ENCODE measurements at places on chromosomes 1 and 21.

DNA sequence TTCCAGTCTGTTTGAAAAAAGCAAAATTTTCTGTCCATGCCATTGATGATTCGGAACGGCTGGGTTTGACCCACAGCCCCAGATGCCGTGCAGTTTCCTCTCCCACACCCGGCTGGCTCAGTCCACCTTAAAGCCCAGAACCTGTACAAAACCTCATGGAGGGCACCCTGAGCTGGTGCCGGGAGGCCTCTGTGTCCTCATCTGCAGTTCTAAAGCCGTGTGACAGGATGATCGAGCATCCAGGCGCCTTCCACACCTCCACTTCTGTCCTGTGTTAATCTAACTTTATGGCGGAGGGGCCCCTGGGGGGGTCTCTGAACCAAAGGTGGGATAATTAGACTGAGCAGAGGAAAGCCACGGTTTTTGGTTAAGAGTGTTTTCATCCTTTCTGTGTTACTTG, 49.6 kb downstream of the SLC37A1 start:
- DNase-seq = no peak

- no peak for DNase-seq
These were observed at the start of gene CBR3 for GRCh38 chr21:36134803-36135390. Gene CBR3 (plus strand): TSS chr21:36135079. CDS start chr21:36135193, 114 bp downstream.

GRCh38 chr1:31793086-31793485, 22.7 kb downstream of the SPOCD1 start:
- DNase-seq = no peak

DNA sequence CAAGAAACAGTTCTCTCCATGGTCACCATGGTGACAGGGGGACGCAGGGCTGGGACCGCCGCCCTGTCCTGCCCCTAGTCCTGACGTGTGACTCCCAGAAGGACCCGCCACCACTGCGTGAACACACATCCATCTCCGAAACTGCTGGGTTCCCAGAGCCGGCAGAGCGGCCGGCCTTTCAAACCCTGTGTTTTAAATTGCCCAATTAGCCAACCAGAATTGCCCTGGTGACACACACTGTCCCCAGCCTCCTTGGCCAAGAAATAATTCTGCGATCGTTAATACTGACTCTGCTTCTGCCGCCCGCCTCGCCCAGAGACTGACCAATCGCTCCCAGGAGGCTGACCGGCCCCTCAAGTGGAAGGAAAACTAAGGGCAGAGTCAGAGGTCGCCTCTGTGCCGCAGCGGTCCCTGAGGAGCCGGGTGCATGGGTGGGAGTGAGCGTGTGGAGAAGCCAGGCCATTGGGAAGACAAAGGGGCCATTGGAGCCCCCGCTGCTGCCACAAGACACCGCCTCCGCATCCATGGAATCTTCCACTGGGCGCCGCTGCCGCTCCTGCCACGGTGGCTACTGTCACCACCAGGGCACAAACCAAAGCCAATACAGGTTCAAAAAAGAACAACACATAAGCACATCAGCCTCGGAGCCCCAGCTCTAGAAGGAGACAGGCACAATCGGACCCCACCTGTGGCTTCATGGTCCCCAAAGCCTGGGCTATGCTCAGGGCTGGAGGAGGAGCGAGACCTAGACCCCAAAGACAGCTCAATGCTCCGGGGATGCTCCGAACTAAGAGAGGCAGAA, 273.2 kb downstream of the NPHP4 start:
- DNase-seq = no peak

DNA sequence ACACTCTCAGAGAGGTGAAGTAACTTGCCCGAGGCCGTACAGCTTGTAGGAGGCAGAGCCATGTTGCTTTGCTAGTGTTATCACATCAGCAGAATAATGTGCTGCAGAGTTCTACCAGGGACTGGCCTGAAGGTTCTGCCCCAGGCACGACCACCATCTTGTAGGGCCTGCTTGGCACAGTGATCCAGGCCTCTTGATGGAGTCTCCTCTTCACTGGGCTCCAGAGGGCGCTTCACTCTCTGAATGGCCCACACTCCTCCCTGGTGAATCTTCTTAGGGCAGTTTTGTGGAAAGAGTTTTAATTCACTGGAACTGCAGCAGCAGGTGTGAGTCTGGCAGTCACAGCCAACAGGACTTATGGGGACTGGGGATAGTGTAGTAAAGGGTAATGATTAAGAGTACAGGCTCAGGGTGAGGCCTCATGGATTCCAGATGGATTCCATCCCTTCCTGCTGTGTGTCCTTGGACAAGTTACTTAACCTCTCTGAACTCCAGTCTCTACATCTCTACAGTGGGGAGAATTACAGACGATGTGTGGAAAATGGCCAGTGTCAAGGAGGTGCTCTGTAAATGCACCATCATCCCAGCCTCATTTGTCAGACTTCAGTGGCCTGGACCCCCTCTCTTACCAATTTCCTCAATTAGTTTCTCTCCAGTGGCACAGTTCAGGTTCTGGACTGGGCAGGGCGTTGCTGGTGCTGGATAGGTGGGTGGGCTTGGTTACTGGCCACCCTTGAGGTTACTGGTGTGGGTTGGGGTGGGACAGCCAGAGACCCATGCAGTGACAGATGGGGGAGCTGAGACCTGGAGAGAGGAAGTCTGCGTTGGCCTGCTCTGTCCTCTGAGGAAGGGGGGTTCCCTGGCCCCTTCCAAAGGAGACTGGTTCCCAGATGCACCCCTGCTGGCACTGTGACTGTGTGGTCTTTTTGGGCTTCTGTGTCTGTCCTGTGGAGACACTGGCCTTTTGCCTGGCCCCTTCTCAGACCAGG, 45.9 kb upstream of the CSF3R start:
- DNase-seq = no peak

- no peak for DNase-seq
These were observed 282.2 kb downstream of the PLPP3 start for GRCh38 chr1:56297208-56297607.

GRCh38 chr1:232329103-232329813, 300.7 kb downstream of the SIPA1L2 start:
- DNase-seq = no peak

DNA sequence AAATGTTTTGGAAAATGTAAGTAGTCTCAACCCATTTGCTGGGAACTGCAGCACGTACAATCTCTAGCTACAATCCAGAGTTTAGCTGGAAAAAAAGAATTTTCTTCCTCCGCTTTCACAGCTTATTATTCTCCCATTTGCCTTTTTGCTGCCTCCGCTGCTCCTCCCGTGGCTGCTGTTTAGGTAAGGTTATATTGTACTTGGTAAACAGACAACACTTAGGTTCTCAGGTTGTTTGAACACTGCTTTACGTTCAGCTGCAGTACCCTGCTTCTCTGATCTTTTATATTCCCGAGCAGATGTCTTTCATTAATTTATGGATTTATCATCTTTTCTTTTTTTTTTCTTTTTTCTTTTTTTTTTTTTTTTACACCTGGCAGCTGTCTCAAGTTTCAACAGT, 14.3 kb downstream of the PROX1 start:
- DNase-seq = no peak

GRCh38 chr1:40760984-40761383, 22.6 kb upstream of the KCNQ4 start:
- DNase-seq = no peak

GRCh38 chr1:223704921-223705878, 7.1 kb upstream of the CAPN2 start:
- DNase-seq = no peak

- no peak for DNase-seq
These were observed 136.1 kb upstream of the IRF2BP2 start for GRCh38 chr1:234745844-234746797.

- DNase-seq = no peak
These were observed 212.2 kb downstream of the LYPLAL1 start for GRCh38 chr1:219385787-219386427.

GRCh38 chr1:170734412-170735175, 70.7 kb downstream of the PRRX1 start:
- DNase-seq = no peak

DNA sequence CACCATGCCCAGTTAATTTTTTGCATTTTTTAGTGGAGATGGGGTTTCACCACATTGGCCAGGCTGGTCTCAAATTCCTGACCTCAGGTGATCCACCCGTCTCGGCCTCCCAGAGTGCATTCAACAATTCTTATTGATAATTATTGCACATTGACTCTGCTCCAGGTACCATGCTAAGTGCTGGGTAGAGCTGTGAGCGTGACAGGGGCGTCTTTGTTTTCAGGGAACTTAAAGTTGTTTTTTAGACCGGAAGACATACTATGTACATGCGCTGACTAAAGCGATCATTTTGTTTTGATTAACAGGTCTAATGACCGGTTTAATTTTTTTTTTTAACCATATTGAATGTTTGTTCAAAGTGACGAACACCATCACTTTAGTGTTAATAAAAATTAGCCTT, 4.0 kb downstream of the CD247 start:
- DNase-seq = no peak

DNA sequence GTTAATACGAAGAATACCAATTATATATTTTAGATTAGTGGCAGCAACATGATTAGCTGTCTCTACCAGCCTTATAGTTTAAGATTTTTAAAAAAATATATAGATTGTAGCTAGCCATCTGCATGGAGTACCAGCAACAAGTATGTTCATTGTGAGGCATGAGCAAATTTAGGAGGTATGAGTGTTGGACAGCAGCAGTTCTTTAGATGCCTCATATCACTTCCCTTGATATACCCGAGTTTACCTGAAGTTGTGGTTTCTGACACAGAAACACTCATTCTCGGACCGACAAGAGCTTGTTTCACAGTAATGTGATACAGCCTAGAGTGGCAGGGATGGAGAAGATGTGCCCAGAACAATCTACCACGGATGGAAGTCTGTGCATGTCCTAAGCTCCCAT, 69.1 kb downstream of the RGS18 start:
- no peak for DNase-seq

DNA sequence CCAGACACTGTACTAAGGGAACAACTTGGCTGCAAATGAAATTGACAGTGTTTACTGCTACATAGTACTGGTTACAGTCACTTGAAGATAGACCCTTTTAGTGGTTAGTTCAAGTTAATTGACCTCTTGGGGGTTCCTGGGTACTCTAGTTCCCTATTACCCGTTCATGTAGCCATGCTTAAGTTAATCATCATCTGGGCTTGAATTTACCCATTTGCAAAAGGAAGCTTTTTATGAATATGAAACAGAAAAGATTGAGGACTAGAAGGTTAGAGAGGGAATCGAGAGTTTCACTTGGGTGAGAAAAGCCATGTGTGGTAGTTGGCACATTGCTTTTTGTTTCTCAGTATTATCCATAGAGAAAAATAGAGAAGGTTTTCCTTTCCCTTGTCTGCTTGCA, 2.7 kb downstream of the MIA3 start:
- DNase-seq = no peak

- no peak for DNase-seq
These were observed 46.2 kb downstream of the NAV1 start for GRCh38 chr1:201585093-201585483.

DNA sequence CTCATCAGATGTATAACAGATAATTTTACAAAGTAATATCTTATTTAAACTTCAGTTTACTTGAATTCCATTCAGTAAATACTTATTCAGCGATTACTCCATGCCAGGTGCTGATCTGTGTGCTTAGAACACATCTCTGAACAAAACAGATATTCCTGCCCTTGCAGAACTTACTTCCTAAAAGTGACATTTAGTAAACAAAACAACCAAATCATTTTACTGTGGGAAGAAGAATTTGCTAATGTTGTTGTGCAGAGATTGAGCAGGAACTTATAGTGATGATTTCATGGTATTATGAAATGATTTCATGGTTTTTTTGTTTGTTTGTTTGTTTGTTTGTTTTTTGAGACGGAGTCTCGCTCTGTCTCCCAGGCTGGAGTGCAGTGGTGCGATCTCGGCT, 39.3 kb upstream of the WLS start:
- no peak for DNase-seq

GRCh38 chr1:248793592-248793991, 32.1 kb downstream of the SH3BP5L start:
- no peak for DNase-seq

- no peak for DNase-seq
These were observed 16.7 kb downstream of the NDC1 start for GRCh38 chr1:53821380-53821779.

DNA sequence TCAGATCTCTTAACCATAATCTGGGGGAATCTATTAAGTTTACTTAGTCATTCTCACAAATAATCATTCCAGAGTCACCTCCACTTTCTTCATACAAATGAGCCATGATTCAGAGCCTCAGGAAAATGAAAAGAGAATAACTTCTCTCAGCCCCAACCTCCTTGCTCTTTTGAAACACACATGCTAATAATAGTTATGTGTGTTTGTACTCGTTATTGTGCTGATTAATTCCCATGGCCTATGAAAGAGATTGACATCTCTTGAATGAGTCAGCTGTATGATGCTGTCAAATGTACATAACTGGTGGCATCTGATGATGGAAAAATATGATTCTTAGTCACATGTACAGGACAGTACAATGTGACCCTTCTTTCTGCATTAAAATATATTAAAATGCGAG, 41.5 kb downstream of the DTL start:
- no peak for DNase-seq

- DNase-seq = no peak
These were observed 24.2 kb upstream of the NPPB start for GRCh38 chr1:11882814-11883538.
